ENCODE measurements at places on chromosomes 4 and X.

DNA sequence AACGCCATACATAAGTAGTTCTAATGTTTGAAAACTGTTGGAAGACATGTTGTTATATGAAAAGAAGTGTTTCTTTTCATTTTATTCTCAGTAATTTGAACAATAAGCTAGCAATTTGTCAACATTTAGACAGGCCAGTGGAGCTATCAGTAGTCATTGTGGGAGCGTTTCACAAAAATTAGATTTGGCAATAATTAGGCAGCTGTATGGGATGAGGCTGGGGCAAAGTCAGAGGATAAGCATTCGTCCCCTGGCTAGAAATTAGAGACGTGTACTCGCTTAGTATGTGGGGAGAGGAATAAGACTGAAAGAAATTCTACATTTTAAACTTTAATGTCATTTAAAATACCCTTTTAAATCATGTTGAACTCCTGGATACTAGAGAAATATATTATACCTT is 70.6 kb downstream of the TMEM144 start:
- DNase-seq: no peak

- DNase-seq: no peak
Measured at GRCh38 chr4:110668463-110669235, 45.8 kb upstream of the PITX2 start.

GRCh38 chr4:185282968-185283367 is 73.6 kb downstream of the SNX25 start:
- no peak for DNase-seq

DNA sequence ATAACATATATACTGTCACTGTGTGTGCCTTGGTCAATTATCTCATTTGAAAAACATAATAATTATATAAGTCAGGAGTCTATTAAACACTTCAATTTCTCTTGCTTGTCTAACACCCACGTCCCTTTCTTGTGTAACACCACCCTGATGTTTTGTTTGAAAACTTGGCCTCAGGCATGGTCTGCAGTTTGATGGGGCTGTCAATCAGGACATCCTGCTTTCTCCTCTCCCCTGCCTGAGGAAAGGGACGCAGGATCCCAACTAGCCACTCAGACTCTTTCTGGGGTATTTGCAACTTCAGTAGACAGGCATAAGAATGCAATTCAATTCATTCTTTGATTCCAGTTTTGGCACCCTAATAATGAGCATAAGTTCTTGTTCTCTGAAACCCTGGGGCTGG is 48.8 kb downstream of the DKK2 start:
- DNase-seq: no peak

- DNase-seq: no peak
Measured at GRCh38 chr4:98997166-98997565, 1.6 kb downstream of the METAP1 start.

- no peak for DNase-seq
Measured at GRCh38 chrX:14266705-14267104, 237.0 kb upstream of the GEMIN8 start.

All from activated CD4-positive, alpha-beta T cell treated with anti-CD3 and anti-CD28 coated beads, Interleukin-2, amount 10 ng/mL, durations not matched to agents 7 days and 5 days (primary cell).